ENCODE measurements at places on chromosomes 11 and 22.
A peak's percentile ranks its signal among the peaks of the same experiment; 100 is the strongest.

GRCh38 chr22:30673136-30673535 lies 5.5 kb upstream of the DUSP18 start:
- no peak for DNase-seq

- no peak for DNase-seq
These were observed 18.1 kb downstream of the MADD start for GRCh38 chr11:47288066-47288465.

- DNase-seq, result no peak
These were observed 139.6 kb downstream of the TRIM44 start for GRCh38 chr11:35802221-35802620.

DNA sequence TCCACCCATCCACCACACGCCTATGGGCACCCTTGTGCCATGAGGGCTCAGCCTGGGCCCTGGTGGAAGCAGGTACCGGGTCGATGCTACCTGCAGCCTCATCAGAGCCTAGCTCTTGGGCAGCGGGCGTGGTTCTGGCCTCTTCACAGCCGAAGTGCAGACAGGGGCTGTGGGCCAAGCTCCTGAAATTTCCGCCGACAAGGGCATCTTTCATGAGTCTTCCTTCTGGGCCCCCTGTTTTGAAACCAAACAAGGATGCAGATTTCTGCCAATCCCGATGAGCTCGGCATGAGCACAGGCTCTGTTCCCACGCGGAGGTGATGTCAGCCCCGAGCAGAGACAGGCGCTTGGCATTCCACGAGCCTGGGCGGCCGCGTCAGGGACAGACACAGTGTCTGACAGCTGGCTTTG lies 22.6 kb upstream of the MGAT3 start:
- DNase-seq, result no peak

- peak; percentile 98 for DNase-seq
These were observed 93.8 kb upstream of the BLID start for GRCh38 chr11:122209619-122210366.

GRCh38 chr11:108589136-108589535 lies 4.4 kb downstream of the EXPH5 start:
- no peak for DNase-seq

DNA sequence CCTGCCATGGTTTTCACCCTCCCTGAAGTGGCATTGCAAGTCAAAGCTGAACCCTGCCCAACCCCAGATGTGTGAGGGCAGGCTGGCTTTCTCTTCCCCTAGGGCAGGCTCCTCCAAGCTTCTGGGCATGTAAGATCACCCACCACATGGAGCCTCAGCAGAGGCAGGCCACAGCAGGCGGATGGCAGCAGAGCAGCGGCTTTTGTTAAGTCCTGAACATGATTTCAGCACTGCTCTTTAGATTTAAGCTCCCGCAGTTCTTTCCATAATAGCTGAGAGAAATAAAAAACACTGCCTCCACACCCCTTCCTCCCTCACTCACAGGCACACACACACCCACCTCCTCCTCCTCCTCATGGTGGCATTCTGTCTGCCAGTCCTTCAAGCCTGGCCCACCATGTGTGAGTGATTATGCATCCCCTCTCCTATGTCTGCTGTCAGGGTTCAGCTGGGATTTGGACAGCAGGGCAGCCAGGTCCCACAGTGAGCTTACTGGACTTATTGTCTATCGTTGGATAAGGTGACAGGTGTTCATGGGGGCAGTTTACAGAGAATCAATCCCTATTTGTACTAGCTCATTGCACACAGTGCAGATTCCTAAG lies 5.0 kb upstream of the NTM start:
- DNase-seq, result no peak

- no peak for DNase-seq
These were observed 16.0 kb downstream of the MRE11 start for GRCh38 chr11:94477624-94478023.

GRCh38 chr11:44034639-44035038 lies 13.1 kb upstream of the ACCSL start:
- no peak for DNase-seq

- DNase-seq, result peak; percentile 42
These were observed 59.5 kb downstream of the USP35 start for GRCh38 chr11:78248191-78248590.

GRCh38 chr11:126514061-126514693 lies 158.7 kb downstream of the ST3GAL4 start:
- DNase-seq, result no peak

DNA sequence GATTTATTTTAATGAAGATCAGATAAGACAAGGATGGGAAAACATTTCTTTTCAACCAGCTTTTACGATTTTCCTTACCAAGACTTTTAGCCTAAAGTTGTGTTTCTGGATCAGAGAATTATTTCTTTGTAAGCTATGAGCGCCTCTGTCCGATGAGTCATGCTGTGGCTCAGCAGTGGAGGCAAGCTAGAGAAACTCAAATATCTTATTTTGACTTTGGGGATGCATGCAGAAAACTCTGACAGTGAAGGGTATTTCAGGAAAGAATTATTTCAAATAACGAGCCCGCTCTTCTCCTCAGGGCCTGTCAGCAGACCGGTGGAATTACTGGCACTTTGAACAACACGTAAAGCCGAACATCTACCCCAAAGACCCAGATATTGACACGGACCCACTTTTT lies 77.9 kb upstream of the OR5AK2 start:
- peak; percentile 2 for DNase-seq

GRCh38 chr22:22746963-22747933 lies 102.8 kb downstream of the GGTLC2 start:
- no peak for DNase-seq

DNA sequence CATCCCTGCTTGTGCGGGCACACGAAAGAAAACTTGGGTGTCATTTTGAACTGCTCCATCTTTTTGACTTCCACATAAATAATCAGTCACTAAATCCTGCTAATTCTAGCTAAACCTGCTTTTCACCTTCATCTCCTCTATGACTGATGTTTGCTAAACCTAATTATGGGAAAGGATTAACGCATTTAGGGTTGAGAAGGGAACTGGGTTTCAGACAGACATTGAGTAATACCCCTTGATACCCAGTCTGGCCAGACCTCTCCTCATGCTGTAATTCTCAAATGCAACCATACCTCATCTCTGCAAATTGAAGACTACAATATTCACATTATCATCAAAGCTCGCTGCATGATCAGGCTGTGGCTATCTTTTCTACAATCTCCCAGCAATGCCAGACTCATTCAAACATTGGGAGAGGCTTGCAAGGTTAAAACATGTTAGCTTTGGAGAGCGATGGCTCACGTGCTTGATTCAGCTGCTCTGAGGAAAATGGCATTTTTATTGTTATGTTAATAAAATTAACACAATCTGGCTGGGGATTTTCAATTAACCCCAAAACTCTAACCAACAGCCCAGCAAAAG lies 2.4 kb downstream of the HPS4 start:
- DNase-seq, result no peak

All from fibroblast of the aortic adventitia (primary cell).